DMS79 (cell line): ENCODE measurements at places on chromosomes 12 and 14.

GRCh38 chr12:22865822-22866221 lies 240.9 kb downstream of the ETNK1 start:
- DNase-seq = no peak

- DNase-seq = no peak
These were observed 401.4 kb downstream of the ZFP36L1 start for GRCh38 chr14:68391311-68392014.

DNA sequence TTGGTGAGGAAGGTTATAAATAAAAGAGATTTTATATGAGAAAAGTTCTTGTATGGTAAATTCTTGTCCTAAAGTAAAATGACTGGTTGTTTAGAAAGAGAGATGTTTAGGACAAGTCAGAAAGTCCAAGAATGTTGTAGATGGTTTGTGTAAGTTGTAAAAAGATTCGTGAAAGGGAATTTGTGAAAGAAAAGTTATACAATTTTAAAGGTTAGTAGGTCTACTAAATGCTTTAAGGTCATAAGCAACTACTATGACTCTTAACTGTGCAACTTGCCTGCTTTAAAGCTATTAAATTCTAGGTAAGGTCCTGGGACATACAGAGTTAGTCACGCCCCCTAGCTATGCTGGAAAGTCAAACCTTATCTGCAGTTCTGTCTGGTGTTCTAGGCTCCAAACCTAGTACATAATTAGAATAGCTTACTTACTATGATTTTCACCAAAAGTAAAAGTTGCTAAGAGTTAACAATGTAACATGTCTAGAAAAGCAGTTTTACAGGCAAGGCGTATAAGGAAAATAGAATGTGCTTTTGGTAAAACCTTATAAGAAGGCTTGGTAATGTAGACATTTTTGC lies 11.2 kb upstream of the DHRS2 start:
- DNase-seq = no peak

- peak; percentile 51 for DNase-seq
These were observed 35.5 kb upstream of the TSPAN9 start for GRCh38 chr12:3041558-3042164.

- no peak for DNase-seq
These were observed 220.6 kb downstream of the GXYLT1 start for GRCh38 chr12:41924111-41924510.

- no peak for DNase-seq
These were observed 347.9 kb downstream of the BCAT1 start for GRCh38 chr12:24600996-24601395.

- DNase-seq = peak; percentile 61
These were observed 2.0 kb downstream of the PAX9 start for GRCh38 chr14:36663404-36664321.

- no peak for DNase-seq
These were observed 7.5 kb downstream of the NTF3 start for GRCh38 chr12:5439371-5439771.

DNA sequence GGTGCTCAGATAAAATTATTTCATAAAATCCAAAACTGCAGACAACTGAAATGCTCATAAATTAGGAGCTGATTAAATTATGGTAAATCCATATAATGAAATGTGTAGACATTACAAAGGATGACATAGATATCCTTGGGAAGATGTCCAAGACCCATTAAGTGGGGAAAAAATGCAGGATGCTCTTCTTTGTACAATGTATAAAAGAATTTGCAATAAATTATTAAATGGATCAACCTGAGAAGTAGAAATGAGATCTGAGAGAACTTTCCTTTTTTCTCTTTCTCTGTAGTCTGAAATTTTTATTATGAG lies 336.4 kb upstream of the E2F7 start:
- DNase-seq = no peak
